Substantia nigra (tissue), 51 donors: ENCODE measurements at places on chromosomes 12 and 14.

- DNase-seq: no peak
These were observed 88.7 kb upstream of the RAP1B start for GRCh38 chr12:68521848-68522502.

DNA sequence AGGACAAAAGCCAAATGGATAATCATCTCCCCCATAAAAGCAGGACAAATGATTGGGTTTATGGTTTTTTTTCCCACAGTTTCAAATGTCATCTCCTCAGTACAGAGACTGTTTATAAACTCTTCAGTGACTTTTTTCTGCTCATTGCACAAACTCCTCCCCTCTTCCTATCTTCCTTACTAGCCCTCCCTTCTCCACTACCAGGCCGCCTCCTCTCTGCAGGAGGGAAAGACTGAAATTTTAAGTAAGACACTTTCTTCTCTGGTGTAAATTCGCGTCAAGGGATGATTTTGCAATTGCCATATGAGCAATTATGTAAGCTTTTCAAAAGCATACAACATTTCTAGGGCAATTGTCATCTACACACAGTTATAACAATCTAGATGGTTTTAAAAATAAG, 37.0 kb downstream of the BTG1 start:
- DNase-seq: no peak

DNA sequence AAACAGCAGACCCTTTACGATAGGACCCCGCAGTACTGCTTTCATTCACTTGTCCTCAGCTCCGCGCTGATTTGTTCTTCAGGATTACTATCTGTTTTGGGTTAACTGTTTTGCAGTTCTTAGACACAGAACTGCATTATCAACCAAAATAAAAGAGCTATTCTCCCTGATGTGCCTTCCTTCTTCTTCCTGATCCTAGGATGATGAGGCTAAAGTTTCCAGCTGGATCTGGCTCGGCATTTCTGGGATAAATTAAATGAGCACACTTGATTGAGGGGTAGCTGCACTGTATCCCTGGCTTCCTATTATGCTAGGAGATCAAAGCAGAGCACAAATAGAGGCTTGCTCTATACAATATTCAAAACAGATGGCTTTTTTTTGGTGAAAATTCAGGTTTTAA, 165.7 kb downstream of the FBXL14 start:
- no peak for DNase-seq

DNA sequence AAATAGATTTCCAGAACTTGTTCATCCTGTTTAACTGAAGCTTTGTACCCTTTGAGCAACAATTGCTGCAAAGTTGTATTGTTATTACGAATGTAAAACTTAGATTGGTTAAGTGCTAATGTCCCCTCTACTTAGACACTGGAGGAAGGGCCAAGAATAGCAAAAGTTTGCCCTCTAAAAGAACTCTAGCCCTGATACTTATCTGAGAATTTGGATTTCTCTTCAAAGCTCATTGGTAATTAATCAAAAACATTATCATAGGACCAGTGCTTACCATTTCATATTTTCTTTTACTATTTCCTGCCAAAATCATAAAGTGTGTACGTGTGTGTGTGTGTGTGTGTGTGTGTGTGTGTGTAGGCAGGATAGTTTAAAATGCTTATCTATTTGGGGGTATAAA, 58.2 kb downstream of the LMNTD1 start:
- no peak for DNase-seq

- DNase-seq: no peak
These were observed 2.3 kb downstream of the GNPNAT1 start for GRCh38 chr14:52789118-52789517.

DNA sequence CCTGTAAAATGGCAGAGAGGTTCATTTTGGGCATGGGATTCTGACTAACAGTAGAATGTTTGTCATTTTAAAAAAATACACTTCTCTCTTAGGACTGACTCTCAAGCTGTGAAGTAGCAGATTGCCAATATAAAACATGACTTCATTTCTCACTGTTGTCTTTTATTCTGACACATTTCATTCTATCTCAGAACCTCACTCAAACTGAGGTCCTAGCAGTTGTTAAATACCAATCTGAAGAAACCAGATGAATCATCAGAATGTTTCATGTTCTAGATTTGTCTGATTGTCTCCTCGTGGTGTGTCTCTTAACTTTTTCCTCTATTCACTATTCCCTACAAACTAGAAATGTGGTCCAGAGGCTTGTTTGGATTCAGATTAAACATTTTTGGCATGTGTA, 276.5 kb upstream of the NPAS3 start:
- no peak for DNase-seq

DNA sequence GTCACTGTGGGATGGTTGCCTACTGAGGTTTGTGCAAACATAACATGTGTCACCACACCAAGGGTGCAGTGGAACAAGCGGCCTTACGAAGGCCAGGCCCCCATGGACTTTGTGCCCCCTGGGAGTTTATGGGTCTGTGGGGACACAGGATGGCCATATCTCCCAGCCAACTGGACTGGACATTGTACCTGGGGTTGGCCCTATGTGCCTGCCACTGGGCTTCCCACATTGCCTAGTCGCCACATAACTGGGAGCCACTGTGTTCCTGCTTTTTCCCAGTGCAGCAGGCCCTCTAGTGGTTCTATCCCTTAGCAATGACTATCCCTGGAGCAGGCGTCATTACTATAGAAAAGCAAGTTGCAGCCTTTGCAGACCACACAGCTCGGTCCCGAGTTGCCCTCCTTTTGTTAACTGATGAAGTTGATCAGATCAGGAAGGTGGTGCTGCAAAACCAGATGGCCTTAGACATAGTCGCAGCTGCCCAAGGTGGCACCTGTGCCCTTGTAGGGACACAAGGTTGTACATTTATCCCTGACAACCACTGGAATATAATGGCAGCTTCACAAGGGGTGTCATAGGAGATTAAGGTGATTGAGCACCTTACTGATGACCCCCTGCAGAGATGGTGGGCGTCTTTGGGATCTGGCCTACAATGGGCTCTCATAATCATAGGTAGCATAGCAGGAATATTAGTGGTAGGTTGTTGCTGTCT, 15.2 kb upstream of the RNASE12 start:
- no peak for DNase-seq

GRCh38 chr12:47311568-47311967, 231.8 kb upstream of the AMIGO2 start:
- DNase-seq: no peak

DNA sequence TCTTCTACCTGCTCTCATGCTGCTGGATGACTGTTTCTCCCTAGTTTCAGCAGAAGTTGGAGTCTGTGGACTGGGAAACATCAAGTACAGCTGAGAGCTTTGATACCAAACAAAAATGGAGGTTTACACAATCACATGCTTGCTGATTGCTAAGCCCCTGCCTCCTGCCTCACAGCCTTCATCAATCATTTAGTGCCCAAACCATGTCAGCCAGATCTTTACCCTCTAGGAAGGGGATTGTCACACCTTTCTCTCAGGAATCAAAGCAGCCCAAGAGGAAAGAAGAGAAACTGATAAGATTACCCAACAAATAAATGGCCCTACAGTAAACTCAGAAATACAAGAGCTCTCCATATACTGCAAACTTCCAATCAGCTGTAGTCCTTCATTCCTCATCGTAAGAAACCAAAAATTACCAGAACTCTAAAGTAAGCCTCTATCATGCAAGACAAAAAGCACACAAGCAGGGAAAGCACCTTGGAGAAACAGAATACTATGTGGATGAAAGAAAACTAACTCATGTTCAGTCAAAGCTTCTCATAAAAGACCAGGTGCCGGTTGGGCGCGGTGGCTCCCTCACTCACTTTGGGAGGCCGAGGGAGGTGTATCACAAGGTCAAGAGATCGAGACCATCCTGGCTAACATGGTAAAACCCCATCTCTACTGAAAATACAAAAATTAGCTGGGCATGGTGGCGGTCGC, 63.6 kb upstream of the RESF1 start:
- no peak for DNase-seq

DNA sequence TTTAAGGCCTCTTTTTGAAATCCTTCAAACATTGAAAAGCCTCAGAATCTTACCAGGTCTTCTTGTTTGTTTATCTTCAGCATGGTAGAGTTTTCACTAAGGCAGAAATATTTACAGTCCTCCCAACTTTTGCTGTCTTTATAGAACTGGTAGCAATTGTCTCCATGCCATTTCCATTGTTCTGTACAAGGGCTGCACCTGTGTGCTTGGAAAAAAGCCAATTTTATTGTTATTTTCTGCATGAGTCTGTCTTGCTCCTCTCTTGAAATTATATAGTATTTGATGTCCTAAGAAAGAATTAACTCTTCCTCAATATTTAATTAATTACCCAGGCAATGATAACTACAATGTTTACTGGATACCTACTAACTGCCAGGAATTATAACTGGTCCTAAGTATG, 23.3 kb downstream of the CLEC1A start:
- no peak for DNase-seq

- no peak for DNase-seq
These were observed 14.1 kb upstream of the CDH24 start for GRCh38 chr14:23071244-23071920.

DNA sequence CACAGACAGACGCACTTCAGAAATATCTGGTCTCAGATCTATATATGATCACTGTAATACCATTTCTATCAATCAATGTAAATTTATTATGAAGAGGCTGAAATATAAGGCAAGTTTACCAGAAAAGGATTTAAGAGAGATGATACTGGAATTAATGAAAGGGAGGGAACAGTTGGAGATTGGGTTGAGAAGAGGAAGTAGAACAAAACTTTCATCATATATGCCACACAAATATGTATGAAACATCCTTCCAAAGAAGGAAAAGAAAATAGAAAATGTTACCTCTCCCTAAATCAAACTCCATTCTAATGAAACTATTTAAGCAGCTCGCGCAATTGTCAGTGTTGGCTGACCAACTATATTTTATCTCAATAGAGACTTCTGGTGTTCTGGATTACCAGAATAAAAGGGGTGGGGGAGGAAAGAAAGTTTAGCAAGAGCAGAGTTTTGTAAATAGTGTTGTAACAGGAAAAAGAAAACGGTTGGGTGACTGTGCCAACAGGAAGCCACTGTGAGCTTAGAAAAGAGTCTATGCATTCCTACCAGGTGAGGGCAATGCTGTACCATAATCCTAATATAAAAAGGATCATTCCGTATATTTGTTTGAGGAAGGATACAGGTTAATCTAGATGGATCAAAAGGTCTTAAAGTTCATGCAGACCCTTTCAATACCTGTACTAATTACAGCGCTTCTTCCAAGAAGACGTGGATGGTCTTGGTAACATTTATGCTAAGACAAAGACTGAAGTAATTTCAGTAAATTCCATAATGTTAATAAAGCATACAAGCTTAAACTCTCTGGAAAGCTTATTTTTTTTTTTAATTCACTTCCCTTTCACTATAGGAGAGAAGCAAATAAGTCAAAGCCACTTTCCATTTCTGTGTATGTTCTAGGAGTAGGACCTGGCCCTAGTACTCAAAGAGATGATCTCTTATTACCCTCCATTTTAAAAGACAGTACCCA, 14.5 kb upstream of the LLPH start:
- DNase-seq: no peak

GRCh38 chr14:44820230-44820964, 141.3 kb downstream of the KLHL28 start:
- no peak for DNase-seq

DNA sequence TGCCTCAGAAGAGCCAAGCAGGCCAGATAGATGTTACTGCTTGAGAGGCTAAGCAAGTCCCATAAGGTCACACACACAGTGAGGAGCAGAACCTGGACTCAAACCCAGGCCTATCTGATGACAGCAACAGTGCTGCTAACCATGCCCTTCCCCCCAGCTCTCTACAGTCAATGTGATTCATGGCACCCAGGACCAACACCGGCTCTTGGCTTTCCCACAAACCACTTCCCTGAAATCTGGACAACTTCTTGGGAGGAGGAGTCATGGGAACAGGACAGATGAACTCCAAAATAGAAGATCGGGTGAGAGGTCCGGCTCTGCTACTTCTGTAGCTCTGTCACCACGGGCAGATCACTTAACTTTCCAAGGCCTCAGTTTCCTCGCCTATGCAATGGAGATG, 716 bp upstream of the PTGDR start:
- DNase-seq: no peak

DNA sequence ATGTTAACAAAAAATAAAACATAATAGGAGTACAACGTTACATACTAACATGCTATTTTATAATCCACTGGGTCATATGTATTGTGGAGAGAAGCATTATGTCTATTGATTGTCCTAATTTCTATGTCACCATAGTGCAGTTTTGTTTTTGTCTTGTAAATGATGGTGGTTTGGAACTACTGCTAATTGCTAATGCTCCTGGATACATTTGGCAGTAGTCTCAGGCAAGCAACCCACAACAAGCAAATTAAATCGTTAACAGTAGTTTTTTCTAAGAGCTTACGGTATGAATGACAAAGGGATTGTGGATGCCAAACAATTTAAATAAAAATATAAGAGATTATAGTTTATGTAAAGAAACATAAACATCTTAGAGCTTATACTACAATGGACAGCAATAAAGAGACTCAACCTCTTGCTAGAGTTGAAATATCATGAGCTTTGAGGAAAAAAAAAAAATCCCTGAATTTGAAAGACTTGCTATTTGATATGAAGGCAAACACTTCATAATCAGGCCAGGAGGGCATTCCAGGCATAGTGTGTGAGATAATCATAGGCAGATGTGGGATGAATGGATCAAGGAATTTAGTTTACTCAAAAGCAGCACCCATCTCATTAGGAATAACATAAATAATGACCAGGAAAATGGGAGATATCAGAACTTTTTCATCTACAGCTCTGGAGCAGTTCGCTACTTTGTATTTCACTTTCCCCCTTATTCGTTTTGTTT, 181.3 kb downstream of the CCDC59 start:
- DNase-seq: no peak

GRCh38 chr14:74653386-74654138, 41.5 kb upstream of the LTBP2 start:
- DNase-seq: no peak

- DNase-seq: no peak
These were observed 18.1 kb downstream of the RPH3A start for GRCh38 chr12:112809684-112810083.

- no peak for DNase-seq
These were observed 21.5 kb downstream of the P2RX2 start for GRCh38 chr12:132639956-132640520.

- DNase-seq: no peak
These were observed 3.5 kb downstream of the CDKN1B start for GRCh38 chr12:12720672-12721161.

- DNase-seq: no peak
These were observed 33.8 kb downstream of the TECPR2 start for GRCh38 chr14:102396521-102396920.

- DNase-seq: no peak
These were observed 39.3 kb upstream of the ZNF641 start for GRCh38 chr12:48390026-48390425.

DNA sequence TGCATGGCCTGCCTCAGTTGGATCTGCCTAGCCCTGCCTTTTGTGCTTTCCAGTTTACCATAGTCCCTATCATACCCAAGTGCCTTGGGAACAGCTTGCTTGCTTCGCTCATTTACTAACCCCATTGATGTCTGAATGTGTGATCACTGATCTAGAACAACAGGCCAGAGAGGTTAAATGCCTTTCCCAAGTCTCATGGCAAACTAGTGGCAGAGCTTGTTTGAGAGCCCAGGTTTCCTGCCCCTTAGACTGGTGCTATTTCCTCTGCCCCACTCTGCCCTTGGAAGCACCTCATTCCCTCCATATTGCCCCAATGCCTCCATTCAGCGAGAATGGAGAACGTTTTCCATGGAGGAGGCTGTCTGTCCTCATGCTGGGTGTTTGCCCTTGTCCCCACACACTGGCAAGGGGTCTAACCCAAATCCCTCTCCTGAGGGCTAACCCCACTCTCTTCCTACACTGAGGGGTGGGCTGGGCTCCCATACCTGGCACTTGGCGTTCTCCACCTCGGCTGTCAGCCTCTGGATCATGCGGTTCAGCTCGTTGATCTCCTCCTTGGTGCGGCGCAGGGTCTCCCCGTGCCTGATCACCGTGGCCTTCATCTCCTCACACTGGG, 19.8 kb downstream of the KRT7 start:
- DNase-seq: no peak
